DND-41 (cell line): ENCODE measurements at places on chromosomes 7 and 10.

GRCh38 chr10:16967866-16968415, 150.7 kb upstream of the RSU1 start:
- no peak overlapping the region for H3K27ac ChIP-seq
- no peak overlapping the region for H3K4me3 ChIP-seq

DNA sequence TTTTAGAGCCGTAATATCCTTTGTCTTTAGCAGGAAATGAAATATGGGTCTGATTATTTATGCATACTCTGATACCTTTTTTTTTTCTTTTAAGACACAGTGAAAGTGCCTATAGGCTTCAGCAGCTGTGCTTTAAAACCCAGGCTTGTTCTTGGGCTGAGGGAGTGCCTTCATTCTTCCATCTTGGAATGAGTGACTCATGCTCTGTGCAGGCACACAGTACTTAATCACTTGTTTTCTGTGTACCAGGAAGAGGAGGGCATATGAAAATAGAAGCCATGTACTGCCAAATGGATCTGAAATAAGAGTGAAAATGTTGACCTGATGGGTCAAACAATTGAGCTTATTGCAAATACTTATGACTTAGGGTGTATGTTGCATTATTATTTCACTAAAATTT, 12.0 kb downstream of the INPP5F start:
- H3K4me3 ChIP-seq = no peak overlapping the region
- DNase-seq = no peak
- no peaks in the 10 kb centered on the region for H3K27me3 ChIP-seq
- H3K27ac ChIP-seq = no peak overlapping the region
- no peaks in the 10 kb centered on the region for H3K4me1 ChIP-seq
- no peaks in the 10 kb centered on the region for H3K36me3 ChIP-seq

DNA sequence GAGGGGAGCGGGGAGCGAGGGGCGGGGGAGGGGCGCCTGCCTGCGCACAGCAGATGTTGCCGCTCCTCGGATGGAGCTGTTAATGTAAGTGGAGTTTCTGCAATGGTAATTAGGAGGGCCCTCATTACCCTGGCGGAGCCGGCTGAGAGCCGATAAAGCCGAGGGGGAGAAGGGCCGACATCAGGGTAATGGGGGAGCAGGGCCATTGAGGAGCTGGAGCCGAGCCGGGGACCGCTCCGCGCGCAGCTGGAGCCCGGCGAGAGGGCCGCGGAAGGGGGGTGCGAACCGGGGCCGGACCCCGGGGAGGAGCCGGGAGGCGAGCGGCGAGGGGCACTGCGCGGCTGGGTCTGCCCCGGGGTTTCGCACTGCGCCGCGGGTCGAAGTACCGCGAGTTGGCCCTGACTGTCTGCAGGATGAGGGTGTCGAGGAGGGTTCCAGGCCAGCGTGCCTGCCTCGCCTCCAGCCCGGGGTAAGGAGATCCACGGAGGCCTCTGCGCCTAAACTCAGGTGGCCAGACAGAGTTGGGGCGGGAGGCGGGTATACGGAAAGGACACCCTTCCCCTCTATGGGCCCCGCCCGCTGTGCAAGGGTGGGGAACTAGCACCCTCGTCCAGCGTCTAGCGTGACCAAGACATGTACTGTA, 55.0 kb upstream of the LBX1 start:
- no peak overlapping the region for H3K27ac ChIP-seq
- peaks cover 4% of the 10 kb centered on the region for H3K4me1 ChIP-seq
- no peak overlapping the region for H3K4me3 ChIP-seq

- H3K27me3 ChIP-seq = peaks cover 3% of the 10 kb centered on the region
- no peak for DNase-seq
- H3K27ac ChIP-seq = no peak overlapping the region
Observed at GRCh38 chr7:27248427-27248806, 5.8 kb downstream of the EVX1 start.

- H3K27me3 ChIP-seq = no peaks in the 10 kb centered on the region
- no peaks in the 10 kb centered on the region for H3K36me3 ChIP-seq
- no peak overlapping the region for H3K4me3 ChIP-seq
- no peak for DNase-seq
- no peaks in the 10 kb centered on the region for H3K4me1 ChIP-seq
- no peak overlapping the region for H3K27ac ChIP-seq
Observed at GRCh38 chr10:51879238-51879637, 179.8 kb upstream of the CSTF2T start.

DNA sequence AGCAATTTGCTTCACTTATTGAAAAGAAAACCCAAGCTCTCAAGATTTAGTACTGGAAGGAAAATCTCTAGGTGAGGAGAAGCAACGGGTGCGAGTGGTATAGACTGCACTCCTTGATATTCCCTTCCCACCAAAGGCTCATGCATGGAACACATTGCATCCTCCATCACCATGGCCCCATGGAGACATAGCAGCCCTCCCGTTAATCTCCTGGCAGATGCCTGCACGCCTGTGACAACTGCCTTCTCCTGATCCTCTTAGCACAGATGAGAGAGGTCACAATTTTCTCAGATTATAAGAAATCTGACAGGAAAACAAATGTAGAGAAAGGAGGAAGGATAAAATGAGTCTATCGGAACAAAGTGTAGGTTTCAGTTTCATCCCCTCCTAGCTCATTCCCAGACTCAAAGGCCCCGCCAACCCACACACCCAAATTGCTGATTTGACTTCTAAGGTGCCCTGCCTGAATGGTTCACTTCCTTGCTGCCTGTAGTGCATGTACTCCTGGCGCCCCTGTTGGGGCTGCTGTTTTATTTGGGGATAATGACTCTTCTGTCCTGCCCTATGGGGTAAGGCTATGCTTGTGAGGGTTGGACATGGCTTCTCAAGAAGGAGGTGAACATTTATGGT, 50.0 kb downstream of the PLXNA4 start:
- peaks cover 3% of the 10 kb centered on the region for H3K27me3 ChIP-seq
- H3K4me1 ChIP-seq = no peaks in the 10 kb centered on the region
- DNase-seq = no peak
- H3K4me3 ChIP-seq = no peak overlapping the region
- H3K36me3 ChIP-seq = no peaks in the 10 kb centered on the region

GRCh38 chr10:111076191-111076681, 593 bp upstream of the ADRA2A start:
- DNase-seq = no peak
- H3K4me3 ChIP-seq = no peak overlapping the region
- no peak overlapping the region for H3K27ac ChIP-seq

DNA sequence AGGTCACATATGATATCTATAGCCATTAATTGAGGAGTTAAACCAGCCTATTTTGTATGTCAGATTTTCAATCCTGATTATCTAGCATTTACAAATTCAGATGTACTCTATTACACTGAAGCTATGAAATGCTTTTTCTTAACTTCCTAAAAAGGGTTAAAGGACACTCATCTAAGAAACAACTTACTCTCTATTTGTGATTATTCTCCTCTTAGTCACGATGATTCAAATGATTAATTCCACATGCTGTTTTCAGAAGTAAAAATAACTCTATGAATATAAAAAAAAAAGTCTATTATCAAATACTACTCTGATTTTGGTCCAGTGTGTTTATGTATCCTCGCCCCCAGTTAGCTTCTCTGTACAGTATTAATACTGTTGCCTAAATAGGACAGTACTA, 1199.9 kb downstream of the GATA3 start:
- no peaks in the 10 kb centered on the region for H3K36me3 ChIP-seq
- H3K4me1 ChIP-seq = no peaks in the 10 kb centered on the region
- H3K27me3 ChIP-seq = no peaks in the 10 kb centered on the region
- no peak for DNase-seq
- H3K27ac ChIP-seq = no peak overlapping the region
- H3K4me3 ChIP-seq = no peak overlapping the region

GRCh38 chr7:44408596-44408995, 81.9 kb downstream of the NUDCD3 start:
- peaks cover 34% of the 10 kb centered on the region for H3K36me3 ChIP-seq
- H3K27ac ChIP-seq = no peak overlapping the region
- DNase-seq = no peak
- no peaks in the 10 kb centered on the region for H3K27me3 ChIP-seq
- no peaks in the 10 kb centered on the region for H3K4me1 ChIP-seq

GRCh38 chr10:12938271-12938670, 63.2 kb downstream of the CCDC3 start:
- H3K27ac ChIP-seq = no peak overlapping the region
- no peak for DNase-seq
- no peaks in the 10 kb centered on the region for H3K27me3 ChIP-seq
- H3K36me3 ChIP-seq = no peaks in the 10 kb centered on the region

DNA sequence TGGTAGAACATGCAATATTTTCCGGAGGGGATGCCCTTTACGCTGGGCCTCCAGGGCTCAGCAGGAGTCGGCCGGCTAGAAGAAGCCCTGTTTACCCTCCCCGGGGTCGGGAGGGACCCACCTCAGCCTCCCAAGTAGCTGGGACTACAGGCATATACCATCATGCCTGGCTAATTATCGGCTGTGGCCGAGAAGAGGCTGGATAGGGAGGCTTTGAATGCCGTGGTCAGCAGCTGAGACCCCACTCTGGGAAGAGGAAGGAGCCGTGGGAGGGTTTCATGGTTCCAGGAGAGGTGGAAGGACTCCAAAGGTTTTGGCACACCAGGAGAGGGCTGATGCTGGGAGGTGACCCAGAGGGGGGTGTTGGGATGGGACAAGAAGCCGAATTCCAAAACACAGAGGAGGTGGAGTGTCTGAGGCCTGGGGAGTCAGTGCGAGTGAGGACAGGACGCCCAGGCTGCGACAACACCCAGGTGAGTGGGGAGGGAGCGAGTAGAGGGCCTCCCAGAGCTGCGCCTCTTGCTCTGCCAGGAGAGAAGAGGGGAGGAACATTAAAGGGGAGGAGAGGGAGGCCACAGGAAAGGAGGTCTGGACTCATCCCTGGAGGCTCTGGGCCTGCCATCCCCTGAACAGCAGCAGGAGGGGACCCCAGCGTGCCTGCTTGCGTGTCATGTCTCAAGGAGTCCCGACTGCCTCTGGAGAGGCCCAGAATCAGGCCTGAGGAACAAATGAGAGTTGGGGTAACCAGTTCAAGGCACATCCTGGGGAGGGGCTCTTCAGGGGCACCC, 19.6 kb downstream of the GRID2IP start:
- H3K4me1 ChIP-seq = peaks cover 20% of the 10 kb centered on the region
- H3K36me3 ChIP-seq = no peaks in the 10 kb centered on the region
- H3K4me3 ChIP-seq = no peak overlapping the region
- H3K27ac ChIP-seq = no peak overlapping the region
- DNase-seq = no peak
- H3K27me3 ChIP-seq = peaks cover 44% of the 10 kb centered on the region

DNA sequence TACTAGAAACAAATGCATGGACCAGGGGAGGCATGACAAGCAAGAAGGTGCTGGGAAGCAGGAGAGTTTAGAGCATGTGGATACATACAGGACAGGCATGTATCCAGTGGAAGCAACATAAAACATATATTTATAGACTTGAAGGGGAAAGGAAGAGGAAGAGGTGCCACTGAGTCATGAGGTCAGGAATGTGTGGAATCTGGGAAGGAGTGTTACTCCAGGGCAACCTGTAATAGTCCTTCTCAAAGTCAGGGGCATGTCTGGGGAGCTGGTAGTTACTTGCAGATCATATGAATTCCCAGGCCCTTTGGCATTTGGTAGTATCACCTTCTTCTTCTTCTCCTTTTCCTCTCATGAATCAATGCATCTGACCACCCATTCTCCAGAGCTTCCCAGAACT, 246.6 kb downstream of the XPNPEP1 start:
- no peak for DNase-seq
- H3K4me1 ChIP-seq = no peaks in the 10 kb centered on the region
- no peaks in the 10 kb centered on the region for H3K36me3 ChIP-seq
- no peak overlapping the region for H3K4me3 ChIP-seq
- H3K27me3 ChIP-seq = no peaks in the 10 kb centered on the region

DNA sequence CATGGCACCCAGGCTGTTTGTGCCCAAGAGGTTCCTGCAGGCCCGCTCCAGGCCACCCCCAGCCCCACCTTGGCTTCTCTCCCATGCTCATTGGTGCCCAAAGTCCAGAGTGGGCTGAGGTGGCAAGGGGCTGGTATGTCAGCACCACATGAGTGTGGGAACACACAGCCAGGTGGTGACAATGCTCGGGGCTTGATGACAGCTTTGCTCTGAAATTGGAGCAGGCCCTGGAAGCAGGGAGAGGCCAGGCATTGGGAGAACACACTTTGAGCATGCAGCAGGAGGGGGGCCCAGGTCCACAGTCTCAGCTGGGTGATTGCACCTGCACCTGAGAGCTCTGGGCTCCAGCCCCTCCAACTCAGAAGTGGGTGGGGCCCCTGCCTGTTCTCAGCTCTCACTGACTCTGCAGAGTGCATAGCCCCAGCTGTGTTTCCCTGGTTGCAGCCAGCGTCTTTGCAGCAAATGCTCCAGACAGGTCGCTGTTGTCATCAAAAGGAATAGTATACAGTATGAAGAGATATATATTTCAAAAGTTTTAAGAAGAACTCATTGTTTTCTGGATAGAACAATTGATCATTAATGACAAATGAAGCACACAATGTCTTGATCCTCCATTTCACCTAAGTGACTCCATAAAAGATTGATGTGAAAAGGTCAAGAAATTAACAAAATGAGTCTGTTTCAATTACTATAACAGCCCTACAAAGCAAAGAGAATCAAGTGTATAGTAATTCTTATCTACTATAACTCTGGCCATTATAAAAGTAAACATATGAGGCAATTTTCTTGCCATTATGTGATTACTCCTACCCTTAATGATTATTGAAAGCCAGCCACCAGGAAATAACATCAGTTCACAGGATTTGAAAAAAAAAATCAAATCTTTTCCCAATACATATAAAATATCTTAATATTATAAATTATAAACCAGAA, 848.1 kb downstream of the PCDH15 start:
- H3K27ac ChIP-seq = no peak overlapping the region
- H3K4me1 ChIP-seq = no peaks in the 10 kb centered on the region
- no peak overlapping the region for H3K4me3 ChIP-seq
- no peaks in the 10 kb centered on the region for H3K36me3 ChIP-seq
- no peaks in the 10 kb centered on the region for H3K27me3 ChIP-seq

DNA sequence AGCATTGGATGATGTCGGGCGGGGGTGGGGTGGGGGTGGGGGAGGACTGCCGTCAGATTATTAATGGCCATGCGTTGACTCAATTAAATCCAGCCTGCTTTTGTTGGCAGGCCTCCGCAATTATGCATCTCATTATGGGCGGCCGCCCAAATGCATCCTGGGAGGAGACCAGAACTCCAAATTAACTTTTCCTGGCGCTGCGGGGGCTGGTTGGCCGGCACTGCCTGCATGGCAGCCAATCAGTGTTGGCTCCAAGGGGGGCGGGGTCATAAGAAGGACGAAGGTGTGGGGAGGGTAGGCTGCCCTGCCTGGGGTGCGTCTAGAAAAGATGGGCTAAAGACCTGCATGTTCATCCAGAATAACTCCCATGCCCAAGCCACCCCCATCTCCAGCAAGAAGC, 83.9 kb upstream of the PAX2 start:
- no peaks in the 10 kb centered on the region for H3K4me1 ChIP-seq
- no peak overlapping the region for H3K4me3 ChIP-seq
- DNase-seq = no peak

DNA sequence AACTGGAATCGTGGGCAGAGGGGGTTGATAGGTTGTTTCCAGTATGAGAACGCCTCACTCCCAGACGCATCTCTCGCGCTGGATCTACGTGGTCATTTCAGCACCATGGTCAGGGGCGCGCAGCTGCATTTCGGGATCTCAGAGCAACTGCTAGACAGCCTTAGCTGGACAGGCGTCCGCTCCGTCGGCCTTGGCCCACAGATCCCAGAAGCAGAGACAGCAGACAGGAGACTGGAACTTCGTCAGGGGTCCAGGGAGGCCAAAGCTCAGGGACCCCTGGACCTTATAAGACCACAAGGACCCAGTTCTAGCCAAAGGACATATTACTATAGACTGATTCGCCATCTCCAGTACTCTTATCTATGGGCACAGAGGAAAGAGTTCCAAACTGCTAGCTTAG, 5.3 kb downstream of the NEUROG3 start:
- no peaks in the 10 kb centered on the region for H3K27me3 ChIP-seq
- no peaks in the 10 kb centered on the region for H3K4me1 ChIP-seq
- DNase-seq = peak; percentile 32
- no peaks in the 10 kb centered on the region for H3K36me3 ChIP-seq
- H3K4me3 ChIP-seq = no peak overlapping the region
